ENCODE measurements at places on chromosomes 16 and 17. TPM values are rescaled to one million over a fixed set of nuclear protein-coding genes. Genes with fewer than 3 reads are reported as not detected.

GRAP gene
- total RNA-seq, result 25.3 TPM

CES4A gene
- total RNA-seq, result 0.56 TPM

ADGRG1 gene
- total RNA-seq, result 24.8 TPM

GDPD3 gene
- 0.81 TPM for total RNA-seq

TP53TG3F gene
- not detected for total RNA-seq

SPNS3 gene
- total RNA-seq, result 0.09 TPM

CNGB1 gene
- not detected for total RNA-seq

ZNF19 gene
- 0.94 TPM for total RNA-seq

TXNDC17 gene
- 157 TPM for total RNA-seq

ATF7IP2 gene
- total RNA-seq, result 5.8 TPM

KRTAP4-5 gene
- not detected for total RNA-seq
